MM.1S (cell line): ENCODE measurements at places on chromosomes 6 and 20.

GRCh38 chr6:20269181-20269580 is 56.9 kb upstream of the MBOAT1 start:
- DNase-seq, result no peak

DNA sequence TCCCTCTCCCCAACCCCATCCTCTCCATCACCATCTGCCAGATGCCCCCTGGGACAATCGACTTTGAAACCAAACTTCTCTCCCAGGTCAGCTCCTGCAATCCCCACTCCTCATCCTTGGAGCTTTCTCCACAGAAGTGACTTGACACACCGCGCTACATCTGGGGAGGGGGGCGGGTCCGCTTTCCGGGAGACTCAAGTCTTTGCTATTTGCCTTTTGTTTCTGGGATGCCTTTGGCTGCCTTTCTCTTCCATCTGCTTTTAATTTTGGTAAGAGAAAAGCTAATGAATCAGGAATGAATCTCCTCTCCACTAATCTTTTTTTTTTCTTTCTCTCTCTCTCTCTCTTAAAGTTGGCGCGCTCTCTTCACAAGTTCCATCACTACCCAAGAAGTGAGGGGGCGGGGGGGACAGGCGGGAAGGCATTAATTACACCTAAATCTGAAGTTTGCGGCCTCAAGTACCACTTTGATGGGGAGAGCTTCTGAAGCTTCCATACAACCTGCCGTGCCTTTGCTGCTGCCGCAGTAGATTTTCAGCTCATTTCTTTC is 664 bp upstream of the TPBG start:
- no peak for DNase-seq

DNA sequence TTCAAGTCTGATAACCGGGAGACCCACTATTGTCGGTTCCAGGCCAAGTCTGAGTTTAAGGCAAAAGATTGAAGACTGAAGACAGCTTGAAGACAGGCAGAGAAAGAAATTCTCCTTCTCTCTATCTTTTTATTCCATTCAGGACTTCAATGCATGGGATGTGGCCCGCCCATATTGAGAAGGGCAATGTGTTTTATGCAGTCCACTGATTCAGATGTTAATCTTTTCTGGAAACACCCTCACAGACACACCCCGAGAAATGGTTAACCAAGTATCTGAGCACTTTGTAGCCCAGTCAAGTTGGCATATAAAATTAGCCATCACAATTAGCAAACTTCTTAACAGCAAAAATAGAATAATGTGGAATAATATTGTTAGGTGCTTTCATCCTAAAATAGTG is 75.5 kb upstream of the FABP7 start:
- DNase-seq, result no peak

GRCh38 chr6:3789018-3789895 is 37.7 kb upstream of the PXDC1 start:
- no peak for DNase-seq

- peak; percentile 76 for DNase-seq
Observed at GRCh38 chr6:164507206-164507940, 802.0 kb downstream of the C6orf118 start.

DNA sequence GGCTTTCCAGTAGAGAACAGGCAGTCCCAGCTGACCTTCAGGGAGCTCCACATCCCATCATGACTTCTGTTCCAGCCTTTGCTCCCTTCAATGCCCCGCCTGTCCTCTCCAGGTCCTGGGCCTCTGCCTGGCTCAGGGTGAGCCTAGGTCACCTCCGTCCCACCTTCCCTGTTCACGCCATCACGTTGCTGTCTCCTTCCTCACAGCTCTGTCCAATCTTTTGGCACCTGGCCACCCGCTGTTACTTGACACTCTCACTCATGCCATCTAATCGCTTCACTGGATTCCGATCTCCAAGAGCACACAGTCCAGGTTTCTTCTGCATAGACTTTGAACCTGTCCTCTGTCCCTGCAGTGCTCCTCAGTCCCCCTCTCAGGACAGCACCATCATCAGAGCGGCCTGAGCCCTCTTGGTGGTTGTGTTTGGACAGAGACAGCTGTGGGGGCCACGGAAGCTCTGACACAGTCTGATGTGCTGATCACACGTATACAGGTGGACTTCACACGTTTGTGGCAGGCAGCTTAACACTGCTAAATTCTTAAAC is 34.7 kb upstream of the TIAM2 start:
- no peak for DNase-seq
